ENCODE measurements at places on chromosomes 3 and 15.

GRCh38 chr3:12439161-12439940 lies 44.9 kb upstream of the TSEN2 start:
- DNase-seq, result no peak

- no peak for DNase-seq
These were observed 60.1 kb upstream of the VILL start for GRCh38 chr3:37930495-37930894.

GRCh38 chr3:65936908-65937638 lies 101.6 kb downstream of the MAGI1 start:
- no peak for DNase-seq

- DNase-seq, result no peak
These were observed 26.6 kb downstream of the LRRC2 start for GRCh38 chr3:46539443-46540005.

- no peak for DNase-seq
These were observed 16.6 kb downstream of the OXTR start for GRCh38 chr3:8752832-8753231.

DNA sequence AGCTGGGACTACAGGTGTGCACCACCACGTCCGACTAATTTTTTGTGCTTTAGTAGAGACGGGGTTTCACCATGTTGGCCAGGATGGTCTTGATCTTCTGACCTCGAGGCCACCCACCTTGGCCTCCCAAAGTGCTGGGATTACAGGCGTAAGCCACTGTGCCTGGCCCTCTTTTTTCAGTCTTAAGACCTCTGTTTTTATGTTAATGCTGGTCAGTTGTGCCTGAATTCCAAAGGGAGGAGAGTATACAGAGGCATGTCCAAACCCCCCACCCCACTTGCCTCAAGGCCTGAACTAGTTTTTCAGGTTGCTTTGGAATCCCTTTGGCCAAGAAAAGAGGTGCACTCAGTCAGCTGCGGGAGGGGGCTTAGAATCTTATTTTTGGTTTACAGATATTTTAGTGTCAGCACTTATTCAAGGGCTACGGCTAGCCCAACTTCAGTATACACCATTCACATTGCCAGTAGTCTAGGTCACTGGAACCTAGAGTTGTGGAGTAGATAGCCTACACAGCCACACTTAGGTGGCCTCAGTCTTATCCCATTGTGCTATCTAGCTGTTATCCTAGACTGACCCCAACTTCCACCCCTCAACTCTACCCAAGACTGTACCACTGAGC lies 128.0 kb upstream of the TPM1 start:
- DNase-seq, result no peak

GRCh38 chr15:83444936-83445335 lies 2.2 kb upstream of the SH3GL3 start:
- no peak for DNase-seq

GRCh38 chr3:111761309-111761795 lies 97.7 kb upstream of the PHLDB2 start:
- DNase-seq, result no peak

- no peak for DNase-seq
These were observed 50.6 kb downstream of the SLC6A6 start for GRCh38 chr3:14452740-14453710.

- DNase-seq, result no peak
These were observed 3.9 kb upstream of the FGF12 start for GRCh38 chr3:192731233-192731632.

DNA sequence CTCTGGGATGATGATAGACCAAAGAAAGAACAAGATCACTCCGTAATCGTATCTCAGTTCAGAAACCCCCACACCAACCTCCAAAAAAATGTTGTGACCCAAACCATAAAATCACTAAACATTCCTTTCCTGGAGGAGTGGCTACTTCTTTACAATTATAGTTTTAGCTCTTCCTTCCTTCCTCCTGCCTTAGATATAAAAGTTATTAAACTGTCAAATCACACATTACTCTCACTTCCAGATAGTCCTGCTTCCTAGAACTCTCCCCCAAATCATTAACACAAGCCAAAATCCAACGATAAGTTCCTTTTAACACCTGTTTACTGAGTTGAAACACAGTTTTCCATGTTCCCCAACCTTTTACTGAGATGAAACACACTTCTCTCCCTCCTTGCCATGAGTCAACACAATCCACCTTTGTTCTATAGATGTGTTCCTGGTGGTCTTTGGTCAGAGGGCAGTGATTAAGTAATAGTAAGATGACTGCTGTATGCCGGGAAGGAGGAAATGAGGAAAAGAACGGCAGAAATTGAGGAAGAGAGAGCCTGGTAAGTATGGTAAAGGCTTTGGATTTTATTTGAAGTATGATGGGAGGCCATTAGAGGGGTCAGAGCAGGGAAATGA lies 8.3 kb upstream of the CRYGS start:
- no peak for DNase-seq

DNA sequence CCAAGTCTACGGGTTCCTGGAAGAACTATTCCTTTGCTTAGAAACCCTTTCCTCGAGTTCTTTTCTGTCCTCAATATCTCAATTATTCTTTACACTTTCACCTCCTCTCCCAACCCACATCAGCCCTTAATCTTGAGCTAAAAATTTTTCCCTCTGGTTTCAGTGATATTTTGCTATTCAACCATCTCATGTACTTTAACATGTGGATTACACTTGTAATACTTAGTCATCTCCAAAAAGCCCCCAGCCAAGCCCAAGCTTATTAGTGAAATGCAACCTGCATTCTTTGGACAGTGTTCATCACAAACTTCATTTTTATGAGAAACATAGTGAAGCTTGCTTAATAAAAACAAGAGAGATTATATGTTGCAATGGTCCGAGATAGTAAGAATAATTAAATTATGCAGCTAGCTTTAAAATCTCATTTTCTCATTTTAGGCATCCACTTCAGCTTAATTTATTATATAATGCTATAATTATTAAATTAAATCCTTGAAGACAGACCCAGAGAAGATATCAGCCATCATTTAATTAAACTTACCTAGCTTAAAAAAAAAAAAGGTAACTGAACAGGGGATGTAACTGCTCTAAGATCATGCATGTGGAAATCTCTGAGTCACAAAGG lies 534.5 kb upstream of the TBL1XR1 start:
- DNase-seq, result no peak

- no peak for DNase-seq
These were observed 552.4 kb upstream of the CCDC54 start for GRCh38 chr3:106824856-106825255.

DNA sequence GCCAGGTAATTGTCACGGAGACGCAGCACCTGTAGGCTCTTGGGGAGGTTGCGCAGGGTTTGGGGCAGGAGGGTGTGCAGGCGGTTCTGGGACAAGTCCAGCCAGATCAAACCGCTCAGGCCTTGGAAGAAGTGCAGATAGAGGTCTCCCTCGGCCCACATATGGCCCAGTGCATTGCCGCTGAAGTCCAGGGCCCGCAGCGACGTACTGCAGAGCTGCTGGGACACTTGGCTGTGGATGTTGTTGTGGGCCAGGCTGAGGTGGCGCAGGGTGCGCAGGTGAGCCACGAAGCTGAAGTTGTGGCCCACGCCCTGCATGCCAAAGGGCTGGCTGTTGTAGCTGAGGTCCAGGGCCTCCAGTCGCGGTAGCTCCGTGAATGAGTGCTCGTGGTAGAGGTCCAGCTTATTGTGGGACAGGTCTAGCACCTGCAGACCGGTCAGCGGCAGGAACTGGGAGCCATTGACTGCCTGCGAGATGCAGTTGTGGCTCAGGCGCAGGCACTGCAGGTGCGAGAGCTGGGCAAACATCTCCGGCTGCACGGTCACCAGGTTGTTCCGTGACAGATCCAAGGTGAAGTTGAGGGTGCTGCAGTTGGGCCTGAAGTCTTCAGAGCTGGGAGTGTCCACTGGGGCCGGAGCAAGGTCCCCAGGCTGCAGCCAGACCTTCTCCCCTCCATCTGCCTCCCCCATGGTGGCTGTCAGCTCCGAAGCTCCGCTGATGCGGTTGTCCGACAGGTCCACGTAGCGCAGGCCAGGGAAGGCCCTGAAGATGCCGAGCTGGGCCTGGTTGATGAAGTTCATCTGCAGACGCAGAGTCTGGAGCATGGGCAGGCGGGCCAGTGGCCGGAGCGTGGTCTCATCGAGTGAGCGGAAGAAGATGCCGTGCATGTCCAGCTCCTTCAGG lies 2.9 kb downstream of the TLR9 start:
- no peak for DNase-seq

- no peak for DNase-seq
These were observed 38.3 kb upstream of the ATOSA start for GRCh38 chr15:52717481-52717880.

- no peak for DNase-seq
These were observed 14.0 kb upstream of the DYNC1LI1 start for GRCh38 chr3:32584660-32585059.

DNA sequence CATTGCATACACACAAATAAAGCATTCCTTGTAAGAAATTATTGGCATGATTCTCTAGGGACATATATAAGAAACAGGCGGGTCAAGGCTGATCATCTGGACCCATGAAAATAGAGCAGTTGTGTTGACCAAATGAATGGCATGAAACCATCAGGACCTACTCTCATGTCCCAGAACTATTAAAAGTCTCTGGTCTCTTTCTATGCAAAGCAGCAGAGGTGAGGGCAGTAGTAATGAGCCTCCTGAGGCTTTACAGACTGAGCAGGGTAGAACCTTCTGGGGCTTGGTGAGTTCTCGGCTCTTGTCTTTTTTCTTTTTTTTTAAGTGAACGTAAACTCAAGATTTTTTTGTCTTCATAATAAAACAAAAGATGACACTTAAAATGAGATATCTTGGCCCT lies 9.3 kb downstream of the GLDN start:
- DNase-seq, result no peak

GRCh38 chr3:42175386-42176240 lies 84.5 kb downstream of the TRAK1 start:
- no peak for DNase-seq

DNA sequence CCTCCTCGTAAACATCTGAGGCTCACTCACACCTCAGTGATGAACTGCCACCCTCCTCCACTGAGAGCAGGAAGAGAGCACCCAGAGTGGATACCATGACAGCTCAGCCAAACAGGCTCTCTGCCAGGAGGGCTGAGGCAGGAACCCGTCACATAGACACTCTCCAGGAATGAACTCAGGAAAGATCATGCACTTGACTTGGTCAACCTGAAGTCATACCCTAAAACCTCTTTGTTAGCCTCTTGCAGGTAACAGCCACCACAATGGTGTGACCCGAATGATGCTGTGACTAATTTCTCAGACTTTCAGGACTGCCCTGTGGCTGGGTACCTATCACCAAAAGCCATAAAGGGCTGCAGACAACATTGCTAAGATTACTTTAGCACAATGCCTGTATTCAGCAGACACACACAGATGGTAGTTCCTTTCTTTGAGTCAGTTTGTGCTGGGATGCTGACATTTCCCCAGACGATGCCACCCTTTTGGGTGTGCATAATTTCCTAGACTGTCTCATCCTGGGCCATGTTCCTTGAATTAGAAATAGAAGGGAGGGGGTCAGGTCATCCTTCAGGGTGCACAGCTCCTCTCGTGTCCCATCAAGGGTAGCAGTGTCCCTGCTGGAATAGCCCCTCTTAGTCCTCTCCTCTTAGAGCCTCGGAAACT lies 30.3 kb downstream of the CX3CR1 start:
- no peak for DNase-seq

DNA sequence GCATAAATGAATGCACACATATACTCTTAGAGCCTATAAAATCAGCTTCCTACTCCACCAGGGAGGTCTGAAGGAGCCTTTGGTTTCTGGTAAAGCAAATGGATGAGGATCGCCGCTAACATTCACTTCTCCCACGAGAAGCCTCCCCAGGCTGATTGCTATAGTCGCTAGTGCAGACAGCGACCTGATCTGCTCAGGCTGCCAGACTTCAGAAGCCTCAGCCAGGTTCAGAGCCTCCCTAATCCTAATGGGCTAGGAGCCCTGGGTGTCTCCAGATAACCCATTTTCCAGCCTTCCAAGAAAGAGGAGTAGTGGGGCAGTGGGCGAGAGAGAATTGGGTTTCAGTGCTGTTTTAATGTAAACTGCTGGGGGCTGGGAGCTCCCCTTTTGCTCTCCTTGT lies 35.4 kb downstream of the TPM1 start:
- no peak for DNase-seq

DNA sequence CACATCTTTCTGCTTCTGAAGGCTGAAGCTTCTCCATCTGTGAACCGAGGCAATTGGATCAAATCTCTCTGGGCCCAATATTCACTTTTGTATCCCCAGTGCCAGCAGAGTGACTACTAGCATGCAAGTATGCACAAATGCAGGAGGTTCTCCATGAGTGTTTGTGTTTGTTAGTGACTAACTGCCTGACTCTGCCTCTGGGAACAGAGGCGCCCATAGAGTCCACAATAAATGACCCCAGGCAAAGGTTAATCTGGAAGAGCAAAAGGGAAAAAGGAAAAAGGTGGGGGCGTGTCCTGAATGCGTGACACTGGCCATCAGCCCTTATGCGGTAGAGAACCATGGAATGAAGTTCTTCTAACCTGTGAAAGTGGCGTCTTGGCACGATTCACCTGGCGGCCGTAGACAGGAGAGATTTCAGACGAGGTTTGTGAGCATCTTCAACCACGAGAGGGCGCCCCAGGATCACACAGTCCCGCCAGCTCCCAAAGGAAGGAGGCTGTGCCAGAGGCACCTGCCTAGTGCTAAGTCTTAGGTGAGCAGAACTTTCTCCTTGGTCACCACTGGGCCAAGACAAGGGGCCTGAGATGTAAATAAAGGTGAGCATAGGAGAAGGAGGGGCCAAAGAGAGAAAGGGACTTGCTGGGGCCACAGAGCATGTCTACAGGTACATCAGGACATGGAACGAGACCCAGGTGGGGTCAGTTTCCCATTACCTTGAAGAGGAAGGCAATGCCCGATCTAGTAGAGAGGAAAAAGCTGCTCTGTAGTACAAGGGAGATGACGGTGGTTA lies 44.2 kb downstream of the RBPMS2 start:
- peak; percentile 74 for DNase-seq

Measured in stimulated activated CD8-positive, alpha-beta memory T cell treated with anti-CD3 and anti-CD28 coated beads, Interleukin-4, amount 100 ng/mL, for 1 hour (primary cell).